Left lung (tissue), 14 donors: ENCODE measurements at places on chromosomes 2 and 18. TPM values are rescaled to one million over a fixed set of nuclear protein-coding genes. Genes with fewer than 3 reads are reported as not detected.

RPIA gene
- total RNA-seq = 18.5 TPM

UGT1A9 gene
- total RNA-seq = not detected

GRCh38 chr18:12659904-12660605 is 2.1 kb upstream of the SPIRE1 start:
- DNase-seq = peak; percentile 70
- peaks cover 32% of the 10 kb centered on the region for H3K4me1 ChIP-seq
- no peak overlapping the region for H3K4me3 ChIP-seq
- H3K27me3 ChIP-seq = no peaks in the 10 kb centered on the region

DNA sequence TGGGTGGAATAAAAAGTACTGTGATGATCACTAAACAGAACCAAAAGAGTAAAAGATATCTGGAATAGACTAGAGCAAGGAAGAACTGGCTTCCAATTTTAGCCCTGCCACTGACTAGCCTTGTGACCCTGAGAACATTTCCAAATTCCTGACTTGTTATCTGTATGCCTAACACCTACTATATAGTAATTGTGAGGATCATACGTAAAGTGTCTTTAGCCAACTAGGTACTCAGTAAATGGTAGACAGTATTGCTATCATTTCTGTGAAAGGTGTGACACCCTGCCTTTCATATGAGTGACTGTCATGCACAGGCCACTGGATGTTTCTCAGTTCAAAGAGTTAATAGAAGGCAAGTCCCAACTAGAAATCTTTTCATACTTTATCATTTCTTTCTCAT is 29.8 kb downstream of the CYTIP start:
- no peak for DNase-seq
- H3K36me3 ChIP-seq = peaks cover 13% of the 10 kb centered on the region
- no peak overlapping the region for H3K4me3 ChIP-seq
- H3K27me3 ChIP-seq = no peaks in the 10 kb centered on the region
- H3K27ac ChIP-seq = peak overlapping the region; percentile 93

- H3K27ac ChIP-seq = no peak overlapping the region
- H3K27me3 ChIP-seq = no peaks in the 10 kb centered on the region
- peaks cover 13% of the 10 kb centered on the region for H3K4me1 ChIP-seq
Observed at GRCh38 chr2:29060441-29060840, 13.9 kb downstream of the PCARE start.

- no peaks in the 10 kb centered on the region for H3K36me3 ChIP-seq
- DNase-seq = no peak
- H3K4me3 ChIP-seq = no peak overlapping the region
- H3K27ac ChIP-seq = no peak overlapping the region
- no peaks in the 10 kb centered on the region for H3K27me3 ChIP-seq
Observed at GRCh38 chr2:229475778-229476177, 204.7 kb upstream of the PID1 start.
